ENCODE measurements at places on chromosomes 12 and 14.

GRCh38 chr12:38110026-38110699 lies 206.4 kb upstream of the ALG10B start:
- no peak for DNase-seq

GRCh38 chr14:52835122-52835903 lies 43.9 kb upstream of the GNPNAT1 start:
- DNase-seq: peak; percentile 16

- DNase-seq: no peak
These were observed 8.8 kb downstream of the IKBIP start for GRCh38 chr12:98635657-98636323.

DNA sequence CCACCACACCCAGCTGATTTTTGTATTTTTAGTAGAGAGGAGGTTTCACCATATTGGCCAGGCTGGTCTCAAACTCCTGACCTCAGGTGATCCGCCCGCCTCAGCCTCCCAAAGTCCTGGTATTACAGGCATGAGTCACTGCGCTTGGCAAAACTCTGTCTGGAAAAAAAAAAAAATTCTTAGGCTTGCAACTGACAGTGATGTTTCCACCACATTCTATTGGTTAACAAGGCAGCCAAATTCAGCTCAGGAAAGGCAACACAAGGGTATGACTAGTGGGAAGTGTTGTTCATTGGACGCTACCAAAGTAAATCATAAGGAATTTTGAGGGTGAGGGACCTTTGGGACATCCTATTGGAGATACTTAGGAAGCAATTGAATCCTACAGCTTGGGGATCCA lies 2.9 kb upstream of the SBNO1 start:
- DNase-seq: no peak

DNA sequence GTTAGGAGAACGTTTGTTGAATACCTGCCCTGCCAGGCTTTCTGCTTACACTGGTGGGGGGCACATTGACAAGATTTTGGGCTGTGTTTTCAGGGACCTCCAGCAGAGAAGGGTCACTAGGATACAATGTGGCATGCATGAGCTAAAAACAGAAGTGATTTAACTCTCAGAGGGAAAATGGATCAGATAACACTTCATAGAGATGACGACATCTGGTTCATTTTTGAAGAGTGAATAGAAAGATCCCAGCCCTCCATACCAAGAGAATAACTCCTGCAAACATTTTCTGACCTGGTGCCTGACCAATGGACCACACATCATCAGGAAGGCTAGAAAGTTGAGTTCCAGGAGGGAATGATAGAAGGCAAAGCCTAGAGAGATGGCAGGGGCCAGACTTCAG lies 33.7 kb downstream of the CKB start:
- no peak for DNase-seq

- DNase-seq: no peak
These were observed 132.9 kb upstream of the DAAM1 start for GRCh38 chr14:59055439-59056045.

DNA sequence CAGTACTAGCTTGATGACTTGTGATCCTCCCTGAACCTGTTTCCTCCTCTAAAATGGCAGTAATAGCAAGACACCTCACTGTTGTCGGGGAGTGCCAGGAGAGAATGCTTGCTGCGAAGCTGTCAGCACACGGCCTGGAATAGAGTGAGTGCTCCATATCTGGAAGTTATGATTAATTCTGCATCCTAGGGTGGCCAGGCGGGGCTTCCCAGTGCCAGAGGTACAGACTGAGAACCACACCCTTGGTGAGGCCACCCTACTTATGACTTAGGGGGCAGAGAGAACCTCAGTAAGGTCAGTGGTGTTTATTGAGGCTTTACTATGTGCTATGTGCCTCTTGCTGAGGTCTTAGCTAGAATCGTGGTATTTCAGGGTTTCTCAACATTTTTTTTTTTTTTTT lies 20.1 kb downstream of the MORN3 start:
- no peak for DNase-seq

- DNase-seq: no peak
These were observed 105.8 kb upstream of the TBX3 start for GRCh38 chr12:114789821-114790220.

GRCh38 chr12:6605421-6606330 lies 1.5 kb downstream of the CHD4 start:
- DNase-seq: no peak

DNA sequence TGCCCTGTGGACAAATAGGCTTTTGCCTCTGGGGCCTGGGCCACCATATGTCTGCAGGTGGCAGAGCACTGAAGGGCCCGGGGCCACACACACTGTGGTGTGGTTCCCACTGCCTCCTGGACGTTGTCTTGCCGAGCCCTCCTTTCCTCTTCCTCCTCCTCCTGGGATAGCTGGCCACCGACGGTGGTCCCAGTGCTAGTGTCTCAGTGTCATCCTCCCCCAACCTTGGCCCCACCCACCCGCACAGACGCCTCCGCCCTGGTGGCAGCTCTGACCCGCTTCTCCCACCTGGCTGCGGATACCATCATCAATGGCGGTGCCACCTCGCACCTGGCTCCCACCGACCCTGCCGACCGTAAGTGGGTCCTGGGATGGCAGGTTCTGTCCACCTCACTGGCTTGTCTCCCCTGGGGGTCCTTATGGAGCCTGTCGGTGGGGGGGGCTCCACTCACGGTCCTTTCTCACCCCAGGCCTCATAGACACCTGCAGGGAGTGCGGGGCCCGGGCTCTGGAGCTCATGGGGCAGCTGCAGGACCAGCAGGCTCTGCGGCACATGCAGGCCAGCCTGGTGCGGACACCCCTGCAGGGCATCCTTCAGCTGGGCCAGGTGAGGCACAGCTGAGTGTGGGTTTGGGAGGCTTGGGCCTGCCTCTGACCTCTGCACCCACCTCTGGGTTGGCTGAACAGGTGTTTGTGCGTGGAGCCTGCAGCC lies 23.5 kb downstream of the HIP1R start:
- DNase-seq: no peak

DNA sequence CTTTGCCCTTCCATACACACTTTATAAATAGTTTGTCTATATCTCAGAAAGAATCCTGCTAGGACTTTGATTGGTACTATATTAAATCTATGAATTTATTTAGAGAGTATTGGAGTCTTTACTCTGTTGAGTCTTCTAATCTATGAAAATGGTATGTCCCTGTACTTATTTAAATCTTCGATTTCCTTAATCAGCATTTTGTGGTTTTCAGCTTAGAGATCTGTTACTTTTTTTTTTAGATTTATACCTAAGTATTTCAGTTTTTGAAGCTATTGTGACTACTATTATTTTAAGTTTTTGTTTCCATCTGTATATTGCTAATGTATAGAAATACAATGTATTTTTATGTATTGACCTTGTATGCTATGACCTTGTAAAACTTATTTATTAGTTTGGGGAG lies 13.4 kb upstream of the IFI27L2 start:
- DNase-seq: no peak

- DNase-seq: no peak
These were observed 56.1 kb upstream of the EIF5 start for GRCh38 chr14:103277931-103278330.

GRCh38 chr14:89117012-89117411 lies 292.6 kb downstream of the TTC8 start:
- no peak for DNase-seq

DNA sequence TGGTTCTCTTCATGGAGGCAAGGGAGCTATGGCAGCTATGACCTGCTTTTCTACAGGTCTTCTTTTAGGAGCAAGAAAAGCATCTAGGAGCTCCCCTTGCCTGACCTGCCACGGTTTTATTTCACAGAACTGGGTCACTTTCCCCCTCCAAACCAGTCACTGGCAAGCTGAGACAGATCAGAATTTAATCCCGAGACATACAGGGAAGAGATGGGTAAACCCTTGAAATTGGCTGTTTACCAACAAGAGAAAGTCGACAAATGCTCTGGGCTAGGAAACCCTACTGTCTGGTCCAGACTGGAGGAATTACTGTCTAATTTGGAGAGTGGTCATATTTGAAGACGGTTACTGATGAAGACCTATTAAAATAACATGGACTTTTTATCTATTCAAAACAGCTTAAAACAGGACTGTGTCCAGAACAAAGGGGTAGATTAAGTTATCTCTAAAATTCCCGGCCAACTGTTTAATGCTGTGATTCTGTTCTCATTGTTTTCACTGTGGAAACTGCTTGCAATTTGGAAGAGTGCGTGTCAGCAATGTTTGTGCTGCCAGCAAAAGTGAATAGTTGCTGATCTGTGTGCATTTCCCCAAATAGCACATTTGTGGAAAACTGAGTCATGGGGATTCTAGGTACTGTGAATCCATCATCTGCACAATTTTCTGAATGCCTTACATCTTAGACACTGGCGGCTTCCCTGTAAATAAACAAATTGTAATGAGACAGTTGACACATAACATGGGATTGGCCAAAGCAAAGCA lies 73.4 kb upstream of the EEA1 start:
- DNase-seq: no peak

DNA sequence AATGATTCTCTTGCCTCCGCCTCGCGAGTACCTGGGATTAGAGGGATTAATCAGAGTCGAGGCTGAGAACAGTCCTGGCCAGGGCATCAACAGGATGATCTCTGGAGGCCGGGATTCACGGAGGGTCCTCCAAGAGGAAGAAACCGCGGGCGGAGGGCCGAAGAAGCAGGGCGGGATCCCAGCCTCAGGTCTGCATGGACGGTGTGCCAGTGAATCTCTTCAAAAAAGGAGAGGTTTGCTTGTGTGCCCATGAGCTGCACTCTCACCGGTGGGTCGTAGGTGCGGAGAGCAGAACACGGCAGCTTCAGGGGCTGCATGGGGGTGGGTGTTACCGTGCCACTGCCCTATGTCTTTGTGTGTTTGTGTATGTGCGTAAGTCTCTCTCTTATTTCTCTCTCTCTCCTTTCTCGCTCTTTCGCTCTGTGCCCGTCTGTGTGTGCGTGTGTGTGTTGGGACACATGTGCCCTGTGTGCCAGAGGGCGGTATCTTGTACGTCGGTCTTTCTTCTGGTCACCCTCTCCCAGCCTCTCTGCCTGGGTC lies 768.2 kb upstream of the ALG10B start:
- DNase-seq: no peak

DNA sequence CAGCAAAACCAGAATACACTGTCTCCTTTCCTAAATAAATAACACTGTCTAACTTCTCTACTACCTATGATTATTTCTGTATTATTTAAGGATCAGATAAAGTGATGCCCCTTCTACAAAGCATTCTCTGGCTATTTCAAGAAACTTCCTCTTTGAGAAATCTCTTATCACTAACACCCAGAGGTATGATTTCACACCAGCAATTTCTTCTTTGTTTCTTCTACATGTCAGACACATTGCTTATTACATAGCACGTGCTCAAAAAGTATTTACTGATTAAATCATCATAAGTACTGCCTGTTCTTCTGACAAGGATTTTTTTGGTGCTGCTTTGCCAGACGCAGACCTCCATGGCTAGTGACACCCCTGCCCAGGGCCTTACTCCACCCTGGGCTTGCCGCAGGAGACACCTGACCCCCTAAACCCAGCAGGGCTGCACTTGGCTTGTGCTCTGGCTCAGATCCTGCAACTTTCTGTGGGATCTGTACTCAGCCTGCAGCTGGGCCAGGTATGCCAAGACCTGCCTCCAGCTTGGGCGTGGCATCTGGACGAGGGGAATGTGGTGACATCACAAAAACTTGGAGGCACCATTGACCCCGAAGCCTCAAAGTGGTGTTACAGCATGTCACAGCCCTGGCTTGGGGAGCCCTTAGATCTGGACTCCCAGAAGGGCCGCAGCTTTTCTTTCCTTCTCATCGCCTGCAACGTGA lies 15.4 kb upstream of the HIGD1C start:
- no peak for DNase-seq

DNA sequence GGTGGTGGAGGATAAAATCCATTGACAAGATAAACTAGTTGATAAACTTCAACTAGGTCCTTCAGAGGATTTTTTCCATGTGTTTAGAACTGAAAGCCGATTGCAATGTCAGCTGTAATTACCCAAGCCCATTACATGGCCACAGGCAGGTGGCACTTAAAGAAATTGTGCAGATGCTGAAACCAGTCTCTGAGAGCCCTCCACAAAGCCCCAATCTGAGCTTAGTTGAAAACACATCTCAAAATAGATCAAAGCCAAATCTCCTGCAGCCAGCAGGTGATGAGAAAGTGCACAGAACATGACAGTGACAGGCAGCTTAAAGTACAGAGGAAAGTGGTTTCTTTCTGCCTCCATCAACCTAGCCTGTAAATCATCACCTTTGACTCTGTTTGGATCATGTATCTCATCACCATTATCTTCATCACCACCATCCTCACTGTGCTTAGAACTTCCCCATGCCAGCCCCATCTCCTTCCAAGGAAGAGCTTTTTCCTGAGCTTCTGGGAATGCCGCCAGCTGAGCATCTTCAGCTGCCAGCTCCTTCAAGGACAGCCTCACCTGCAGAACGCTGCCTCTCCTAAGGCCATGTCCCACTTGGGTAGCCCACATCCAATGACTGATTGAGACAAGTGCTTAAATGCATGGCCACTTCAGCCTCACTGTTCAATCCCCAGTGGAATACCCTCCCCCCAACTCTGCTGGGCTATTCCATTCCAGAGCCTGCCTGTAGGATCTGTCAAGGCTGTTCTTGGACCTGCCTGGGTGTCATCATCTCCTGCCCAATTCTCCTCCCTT lies 219.5 kb upstream of the TMEM132C start:
- no peak for DNase-seq

GRCh38 chr14:68779761-68780323 lies 13.0 kb downstream of the ZFP36L1 start:
- DNase-seq: peak; percentile 58

- DNase-seq: no peak
These were observed 1.1 kb downstream of the ANKS1B start for GRCh38 chr12:99983456-99984258.

DNA sequence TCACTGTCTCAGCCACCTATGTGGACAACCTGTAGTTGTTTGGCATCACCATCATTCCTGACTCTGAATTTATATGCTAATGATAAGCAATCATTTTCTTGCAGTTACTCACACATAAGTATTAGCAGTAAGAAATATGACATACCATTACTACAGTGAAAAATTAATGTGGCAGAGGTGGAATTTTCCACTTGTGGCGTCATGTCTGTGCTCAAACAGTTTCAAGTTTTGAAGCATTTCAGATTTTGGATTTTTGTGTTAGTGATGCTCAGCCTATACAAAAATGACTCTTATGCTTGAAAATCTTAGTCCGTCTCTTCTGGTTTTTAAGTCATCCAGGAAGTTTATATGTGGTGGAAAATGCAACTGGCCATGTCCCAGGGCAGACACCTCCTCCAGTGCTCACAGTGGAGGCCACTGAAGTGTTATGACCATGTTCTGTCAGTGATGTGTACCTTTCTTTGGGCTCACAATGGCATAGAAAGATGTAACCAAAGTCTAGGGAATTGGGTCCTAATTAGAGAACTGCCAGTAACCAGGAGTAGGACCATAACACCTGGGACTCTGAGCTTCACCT lies 220.6 kb downstream of the SYT1 start:
- no peak for DNase-seq
